Kidney (tissue), 22 donors: ENCODE measurements at places on chromosomes 7 and 10. TPM values are rescaled to one million over a fixed set of nuclear protein-coding genes. Genes with fewer than 3 reads are reported as not detected.

GRCh38 chr10:33186150-33186549 is 148.3 kb downstream of the NRP1 start:
- peaks cover 26% of the 10 kb centered on the region for H3K36me3 ChIP-seq
- no peaks in the 10 kb centered on the region for H3K27me3 ChIP-seq
- DNase-seq: no peak
- H3K27ac ChIP-seq: no peak overlapping the region

GRCh38 chr7:89238156-89238555 is 442.6 kb upstream of the TEX47 start:
- H3K27me3 ChIP-seq: no peaks in the 10 kb centered on the region
- H3K36me3 ChIP-seq: no peaks in the 10 kb centered on the region
- H3K4me1 ChIP-seq: no peaks in the 10 kb centered on the region
- DNase-seq: no peak
- H3K4me3 ChIP-seq: no peak overlapping the region

- H3K4me3 ChIP-seq: no peak overlapping the region
- H3K4me1 ChIP-seq: no peaks in the 10 kb centered on the region
- H3K27me3 ChIP-seq: no peaks in the 10 kb centered on the region
- DNase-seq: no peak
These were observed 40.2 kb downstream of the NUP205 start for GRCh38 chr7:135597926-135598305.

ZNF655 gene
- 66.8 TPM for total RNA-seq

DNA sequence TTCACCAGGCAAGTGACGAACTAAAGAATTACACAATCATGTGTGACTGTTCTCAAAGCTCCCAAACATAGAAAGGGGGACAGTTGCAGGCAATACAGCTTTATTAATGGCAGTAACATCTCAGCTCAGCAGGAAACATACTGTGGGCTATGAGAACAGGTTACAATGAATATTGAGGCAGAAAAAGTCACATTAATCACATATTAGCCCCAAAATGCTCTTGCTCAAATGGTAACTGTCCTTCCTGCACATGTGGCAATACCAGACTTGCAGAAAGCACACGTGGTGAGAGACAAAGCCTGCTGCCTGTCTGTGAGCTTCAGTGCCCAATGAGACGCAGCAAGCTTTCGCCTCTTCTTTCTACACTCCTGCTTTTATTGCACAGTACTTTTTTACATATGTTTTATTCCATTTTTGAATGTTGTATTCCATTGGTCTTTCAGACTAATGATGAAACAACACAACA is 104.9 kb upstream of the ACBD5 start:
- H3K4me1 ChIP-seq: no peaks in the 10 kb centered on the region
- DNase-seq: no peak
- H3K36me3 ChIP-seq: no peaks in the 10 kb centered on the region
- no peaks in the 10 kb centered on the region for H3K27me3 ChIP-seq

DNA sequence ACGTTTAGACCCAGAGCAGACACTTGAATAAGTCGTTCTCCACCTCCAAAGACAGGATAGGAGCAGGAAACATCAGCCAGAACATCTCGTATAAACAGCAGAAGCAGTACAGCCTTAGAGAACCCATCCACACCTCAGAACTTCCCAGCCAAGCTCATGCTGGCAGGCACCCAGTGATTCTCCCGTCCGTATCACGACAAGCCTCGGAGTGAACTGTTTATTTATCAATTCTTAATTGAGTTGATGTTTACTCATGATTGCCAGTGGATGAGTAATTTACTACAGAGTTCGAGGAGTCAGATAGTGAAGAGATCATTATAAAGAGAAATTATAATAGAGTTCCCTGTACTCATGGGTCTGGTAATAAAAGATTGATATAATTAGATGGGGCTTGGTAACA is 811.5 kb downstream of the LRMDA start:
- H3K27ac ChIP-seq: no peak overlapping the region
- no peak for DNase-seq
- peaks cover 4% of the 10 kb centered on the region for H3K4me1 ChIP-seq
- H3K27me3 ChIP-seq: no peaks in the 10 kb centered on the region
- H3K36me3 ChIP-seq: no peaks in the 10 kb centered on the region

MSMB gene
- total RNA-seq: not detected

NUTM2D gene
- 9.0 TPM for total RNA-seq

ATOH7 gene
- total RNA-seq: 0.16 TPM

CLEC5A gene
- total RNA-seq: 2.9 TPM

GRCh38 chr7:123823898-123824753 is 20.8 kb upstream of the HYAL4 start:
- no peaks in the 10 kb centered on the region for H3K4me1 ChIP-seq
- no peak overlapping the region for H3K27ac ChIP-seq
- no peaks in the 10 kb centered on the region for H3K27me3 ChIP-seq
- no peaks in the 10 kb centered on the region for H3K36me3 ChIP-seq
- no peak overlapping the region for H3K4me3 ChIP-seq

DNA sequence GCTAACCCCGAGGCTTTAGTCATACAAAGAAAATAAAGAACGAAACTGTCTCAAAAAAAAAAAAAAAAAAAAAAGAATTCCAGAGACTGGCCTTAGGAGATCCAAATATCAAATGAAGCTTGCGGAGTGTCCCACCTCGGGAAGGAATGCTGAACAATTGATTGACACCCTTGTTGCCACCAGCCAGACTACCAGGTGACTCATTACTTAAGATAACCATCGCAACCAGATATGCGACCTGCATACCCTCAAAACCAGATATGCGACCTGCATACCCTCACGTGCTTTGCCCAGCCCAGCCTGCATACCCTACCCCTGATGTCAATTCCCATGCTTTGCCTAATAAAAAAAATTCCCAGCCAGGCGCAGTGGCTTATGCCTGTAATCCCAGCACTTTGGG is 2.7 kb upstream of the PRKRIP1 start:
- no peaks in the 10 kb centered on the region for H3K27me3 ChIP-seq
- H3K27ac ChIP-seq: no peak overlapping the region
- peaks cover 5% of the 10 kb centered on the region for H3K36me3 ChIP-seq

HKDC1 gene
- total RNA-seq: 27.4 TPM

CREB5 gene
- 27.2 TPM for total RNA-seq

SPDYE2 gene
- 0.50 TPM for total RNA-seq

ACSM6 gene
- total RNA-seq: not detected

DNA sequence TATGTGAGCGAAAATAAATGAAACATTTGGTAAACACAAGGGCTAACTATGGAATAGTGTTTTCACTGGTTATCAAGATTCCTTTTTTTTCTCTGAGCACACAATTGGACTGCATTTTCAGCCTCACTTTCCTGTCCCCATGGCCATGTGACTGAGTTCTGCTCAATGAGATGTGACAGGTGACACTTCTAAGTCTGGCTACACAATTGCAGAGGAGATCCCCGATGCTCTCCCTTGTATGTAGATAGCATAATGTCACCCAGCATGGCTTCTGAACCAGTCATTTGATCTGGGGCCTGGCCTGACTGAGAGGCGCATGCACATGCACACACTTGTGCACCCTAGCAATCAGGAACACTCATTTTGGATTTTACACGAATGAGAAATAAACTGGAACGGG is 581.8 kb downstream of the GRID1 start:
- H3K27ac ChIP-seq: no peak overlapping the region
- H3K27me3 ChIP-seq: no peaks in the 10 kb centered on the region
- H3K36me3 ChIP-seq: no peaks in the 10 kb centered on the region
- H3K4me1 ChIP-seq: no peaks in the 10 kb centered on the region

DNA sequence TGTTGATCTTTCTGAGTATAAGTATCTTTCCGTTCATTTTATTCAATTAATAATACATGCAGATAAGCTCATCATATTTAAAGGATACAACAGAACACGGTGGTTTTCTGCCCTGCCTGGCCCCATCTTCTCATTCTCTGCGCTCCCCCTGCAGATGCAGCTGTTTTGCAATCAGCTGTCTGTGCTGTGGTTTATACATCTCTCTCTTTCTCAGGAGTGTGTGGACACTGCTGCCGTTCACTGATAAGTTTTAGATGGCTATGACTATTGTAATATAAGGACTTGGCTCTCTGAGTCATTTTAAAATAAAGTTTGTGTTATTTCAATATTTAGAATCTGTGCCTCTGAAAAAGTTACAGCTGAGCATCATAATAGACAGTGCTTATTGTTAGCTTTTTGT is 54.5 kb downstream of the CUL1 start:
- DNase-seq: no peak
- H3K27ac ChIP-seq: no peak overlapping the region
- no peak overlapping the region for H3K4me3 ChIP-seq
- H3K27me3 ChIP-seq: no peaks in the 10 kb centered on the region
- no peaks in the 10 kb centered on the region for H3K36me3 ChIP-seq

DNA sequence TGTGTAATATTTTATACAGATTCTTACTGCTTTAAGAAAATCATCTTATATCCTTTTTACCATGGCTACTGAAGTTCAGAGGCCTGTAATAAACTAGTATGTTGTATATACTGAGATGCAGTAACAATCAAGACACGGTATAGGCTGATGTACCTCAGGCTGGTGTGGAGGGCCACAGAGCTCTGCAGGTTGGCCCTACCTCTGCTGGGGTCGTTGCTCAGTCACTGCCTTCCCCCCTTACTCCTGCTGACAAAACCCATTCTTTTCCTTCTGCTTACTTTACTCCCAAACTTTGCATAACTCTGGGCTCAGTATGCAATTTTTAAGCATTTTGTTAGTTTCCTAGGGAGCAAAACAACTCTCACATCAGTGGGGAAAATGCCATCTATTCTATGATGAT is 200.1 kb upstream of the FOXP2 start:
- H3K36me3 ChIP-seq: no peaks in the 10 kb centered on the region
- no peak overlapping the region for H3K27ac ChIP-seq
- no peaks in the 10 kb centered on the region for H3K27me3 ChIP-seq
- H3K4me1 ChIP-seq: no peaks in the 10 kb centered on the region

DNA sequence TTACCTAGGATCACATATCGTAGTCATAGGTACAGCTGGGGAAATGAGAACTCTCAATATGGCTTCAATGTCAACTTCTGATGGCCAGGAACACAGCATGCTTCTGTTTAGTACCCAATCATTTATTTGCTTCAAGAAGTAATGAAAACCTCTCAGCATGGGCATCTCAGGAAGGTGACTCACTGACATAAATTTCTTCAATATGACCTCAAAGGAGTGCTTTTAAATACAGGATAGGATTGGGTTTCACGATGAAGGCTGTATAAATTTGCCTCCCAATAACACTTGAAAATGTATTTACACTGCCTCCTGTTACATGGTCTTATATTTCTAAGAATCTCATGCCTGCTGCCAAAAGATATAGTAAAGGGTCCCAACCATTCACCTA is 15.1 kb downstream of the ITGA8 start:
- H3K4me3 ChIP-seq: no peak overlapping the region
- no peaks in the 10 kb centered on the region for H3K27me3 ChIP-seq
- DNase-seq: no peak

DNA sequence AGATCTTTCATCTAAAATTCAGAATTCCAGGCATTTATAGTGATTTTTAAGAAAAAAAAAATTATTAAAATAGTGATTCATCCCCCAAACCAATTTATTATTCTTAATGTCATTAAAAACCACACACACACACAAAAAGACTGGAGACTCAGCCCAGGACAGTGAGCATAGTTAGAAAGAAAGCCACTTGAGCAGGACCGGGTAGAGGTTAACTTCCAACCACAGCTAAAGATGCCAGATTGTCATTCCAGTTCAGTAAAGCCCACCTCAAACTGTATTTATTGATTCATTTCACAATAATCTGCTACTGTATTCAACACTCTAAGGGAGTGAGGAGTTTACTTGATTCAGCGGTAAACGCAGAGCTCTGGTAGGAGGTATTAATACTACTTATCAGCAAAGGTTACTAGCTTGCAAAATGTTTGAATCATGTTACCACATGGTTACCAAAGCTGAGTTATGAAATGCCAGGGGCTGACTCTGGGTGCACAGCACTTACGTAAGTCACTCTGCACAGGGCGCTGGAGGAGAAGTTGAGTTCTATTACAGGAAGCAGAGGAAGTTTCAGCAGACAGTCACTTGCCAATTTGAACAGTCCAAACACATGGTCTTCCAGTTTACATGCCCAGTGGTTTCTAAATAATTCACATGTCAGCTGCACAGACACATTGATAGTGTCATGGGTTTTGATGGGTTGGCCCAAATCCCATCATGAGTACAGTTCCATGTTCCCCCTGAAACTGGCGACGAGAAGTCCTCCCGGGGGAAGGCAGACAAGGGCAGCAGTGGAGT is 64.6 kb downstream of the KLF6 start:
- no peak overlapping the region for H3K4me3 ChIP-seq
- H3K27ac ChIP-seq: no peak overlapping the region
- H3K27me3 ChIP-seq: no peaks in the 10 kb centered on the region
- H3K36me3 ChIP-seq: no peaks in the 10 kb centered on the region

CCDC3 gene
- 33.5 TPM for total RNA-seq

SEC31B gene
- 10.6 TPM for total RNA-seq

- no peak overlapping the region for H3K4me3 ChIP-seq
- H3K27ac ChIP-seq: no peak overlapping the region
- H3K36me3 ChIP-seq: no peaks in the 10 kb centered on the region
- DNase-seq: no peak
These were observed 71.4 kb downstream of the PROSER2 start for GRCh38 chr10:11894381-11895107.

CLRN3 gene
- total RNA-seq: 9.4 TPM
